CD8-positive, alpha-beta memory T cell (primary cell): ENCODE measurements at places on chromosomes 1 and 21.

DNA sequence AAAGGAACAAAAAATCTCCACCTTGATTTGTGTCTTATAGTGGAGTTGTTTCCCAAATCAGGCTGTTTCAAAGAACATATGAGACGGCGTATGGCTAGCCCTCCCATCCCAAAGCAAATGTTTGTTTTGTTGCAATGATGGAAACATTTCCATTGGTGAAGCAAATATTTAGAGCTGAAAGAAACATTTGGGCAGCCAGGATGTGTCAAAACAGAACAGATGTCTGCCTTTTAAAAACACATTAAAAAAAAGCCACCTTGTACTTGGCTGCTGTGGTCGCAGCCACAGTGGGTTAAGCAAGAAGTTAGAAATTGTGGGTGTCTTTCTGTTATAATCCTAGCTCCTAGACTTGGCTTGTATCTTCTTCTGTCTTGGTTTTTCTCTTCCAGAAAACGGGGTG is 116.3 kb downstream of the PEX14 start:
- no peaks in the 10 kb centered on the region for H3K36me3 ChIP-seq
- H3K4me3 ChIP-seq: no peak overlapping the region
- DNase-seq: no peak
- H3K27me3 ChIP-seq: no peaks in the 10 kb centered on the region
- no peaks in the 10 kb centered on the region for H3K4me1 ChIP-seq

GRCh38 chr1:215181518-215181917 is 99.0 kb downstream of the KCNK2 start:
- no peaks in the 10 kb centered on the region for H3K27me3 ChIP-seq
- H3K27ac ChIP-seq: no peak overlapping the region
- no peak for DNase-seq

DNA sequence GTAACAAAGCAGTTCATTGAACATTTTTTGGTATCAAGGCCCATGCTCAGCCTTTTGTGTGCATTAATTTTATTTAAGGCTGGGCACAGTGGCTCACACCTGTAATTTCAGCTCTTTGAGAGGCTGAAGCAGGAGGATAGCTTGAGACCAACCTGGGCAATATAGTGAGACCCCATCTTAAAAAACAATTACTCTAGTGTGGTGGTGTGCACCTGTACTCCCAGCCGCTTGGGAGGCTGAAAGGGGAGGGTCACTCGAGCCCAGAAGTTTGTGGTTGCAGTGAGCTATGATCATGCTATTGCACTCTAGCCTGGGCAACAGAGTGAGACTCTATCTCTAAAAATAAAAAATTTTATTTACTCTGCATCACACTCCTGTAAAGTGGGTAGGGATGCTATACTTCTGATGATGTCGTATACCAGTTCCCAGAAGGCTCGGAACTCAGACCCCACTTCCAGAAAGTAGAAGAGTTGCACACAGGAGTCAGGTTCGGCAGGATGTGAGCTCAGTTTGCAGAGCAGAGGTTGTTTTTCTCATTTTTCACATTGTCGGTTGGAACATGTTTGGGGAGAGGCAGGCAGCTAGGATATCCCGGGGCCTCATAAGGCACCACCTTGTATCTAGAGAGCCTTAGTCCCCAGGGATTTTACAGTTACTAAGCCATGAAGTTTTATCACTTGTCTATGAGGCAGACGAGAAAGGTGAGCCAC is 144.6 kb downstream of the GALNT2 start:
- no peak overlapping the region for H3K4me3 ChIP-seq
- no peaks in the 10 kb centered on the region for H3K36me3 ChIP-seq
- no peak overlapping the region for H3K27ac ChIP-seq

DNA sequence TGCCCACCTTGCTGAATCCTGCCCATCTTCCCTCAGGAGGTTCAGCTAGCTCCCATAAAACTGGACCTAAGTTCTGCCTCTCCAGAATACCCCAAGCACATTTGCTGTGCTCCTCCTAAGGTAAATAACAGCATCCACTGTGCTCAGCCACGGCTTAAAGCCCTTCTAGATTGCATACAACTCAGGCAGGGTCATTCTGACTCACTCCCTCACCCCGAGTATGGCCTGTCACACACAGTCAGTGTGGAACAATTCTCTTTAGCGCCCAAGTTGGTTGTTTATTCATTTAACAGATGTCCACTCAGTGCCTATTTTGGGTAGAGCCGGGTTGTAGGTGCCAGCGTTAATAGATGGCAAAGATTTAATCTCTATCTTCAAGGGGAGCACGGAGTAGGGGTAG is 147.5 kb upstream of the EDN2 start:
- no peak overlapping the region for H3K4me3 ChIP-seq
- DNase-seq: no peak
- no peaks in the 10 kb centered on the region for H3K27me3 ChIP-seq
- no peaks in the 10 kb centered on the region for H3K4me1 ChIP-seq

DNA sequence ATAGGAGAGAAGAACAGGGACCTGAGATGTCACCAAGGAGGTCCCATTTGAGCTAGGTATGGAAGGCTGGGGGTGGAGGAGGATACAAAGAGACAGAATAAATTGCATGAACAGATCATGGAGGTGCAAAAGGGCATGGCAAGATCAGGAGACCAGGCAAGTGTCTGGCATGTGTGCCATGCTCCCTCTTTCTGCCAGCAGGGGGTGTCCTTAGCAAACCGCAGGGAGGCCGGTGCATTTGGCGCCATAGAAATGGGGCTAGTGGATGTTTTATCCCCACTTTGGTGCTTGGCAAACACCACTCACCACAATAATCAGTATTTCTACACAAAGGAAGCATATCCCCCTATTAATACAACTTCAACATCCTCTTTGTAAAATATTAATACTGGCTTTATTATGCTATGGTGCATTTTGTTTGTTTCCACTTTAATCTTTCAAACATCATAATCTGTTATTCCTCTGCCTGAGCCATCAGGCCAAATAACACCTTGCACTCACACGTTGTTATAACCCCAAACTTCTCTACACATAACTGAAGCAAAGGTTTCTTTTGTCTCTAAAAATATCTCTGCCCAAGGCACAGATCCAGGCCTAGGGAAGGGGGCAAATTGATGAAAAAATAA is 25.9 kb downstream of the S100A6 start:
- no peak overlapping the region for H3K4me3 ChIP-seq
- no peaks in the 10 kb centered on the region for H3K36me3 ChIP-seq
- H3K27ac ChIP-seq: no peak overlapping the region
- H3K4me1 ChIP-seq: peaks cover 3% of the 10 kb centered on the region
- H3K27me3 ChIP-seq: no peaks in the 10 kb centered on the region

- no peaks in the 10 kb centered on the region for H3K27me3 ChIP-seq
- no peaks in the 10 kb centered on the region for H3K4me1 ChIP-seq
- DNase-seq: no peak
- no peaks in the 10 kb centered on the region for H3K36me3 ChIP-seq
Observed at GRCh38 chr1:220389634-220390033, 117.4 kb upstream of the RAB3GAP2 start.

GRCh38 chr1:113777561-113777960 is 18.3 kb upstream of the PHTF1 start:
- no peak overlapping the region for H3K4me3 ChIP-seq
- peaks cover 10% of the 10 kb centered on the region for H3K36me3 ChIP-seq
- H3K27ac ChIP-seq: no peak overlapping the region
- peaks cover 44% of the 10 kb centered on the region for H3K4me1 ChIP-seq
- DNase-seq: no peak
- H3K27me3 ChIP-seq: no peaks in the 10 kb centered on the region

DNA sequence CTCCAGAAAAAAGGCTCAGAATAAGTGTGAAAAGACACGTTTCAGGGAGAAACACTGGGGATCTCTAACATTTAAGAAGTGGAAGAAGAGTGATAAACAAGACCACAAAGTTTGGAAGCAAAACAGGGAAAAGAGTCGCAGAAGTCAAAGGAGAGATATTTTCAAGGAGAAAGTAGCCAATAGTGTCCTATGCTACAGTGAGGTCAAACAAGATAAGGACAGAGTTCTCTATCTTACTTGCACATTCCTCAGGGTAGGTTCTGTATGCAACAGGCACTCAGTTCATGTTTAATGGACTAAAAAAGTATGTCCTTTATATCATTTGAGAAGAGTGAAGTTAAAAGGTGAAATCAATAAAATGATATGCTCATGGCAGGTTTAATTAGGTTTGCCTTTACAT is 13.8 kb upstream of the EDEM3 start:
- no peaks in the 10 kb centered on the region for H3K36me3 ChIP-seq
- H3K27me3 ChIP-seq: no peaks in the 10 kb centered on the region
- DNase-seq: no peak
- no peak overlapping the region for H3K4me3 ChIP-seq
- no peaks in the 10 kb centered on the region for H3K4me1 ChIP-seq

DNA sequence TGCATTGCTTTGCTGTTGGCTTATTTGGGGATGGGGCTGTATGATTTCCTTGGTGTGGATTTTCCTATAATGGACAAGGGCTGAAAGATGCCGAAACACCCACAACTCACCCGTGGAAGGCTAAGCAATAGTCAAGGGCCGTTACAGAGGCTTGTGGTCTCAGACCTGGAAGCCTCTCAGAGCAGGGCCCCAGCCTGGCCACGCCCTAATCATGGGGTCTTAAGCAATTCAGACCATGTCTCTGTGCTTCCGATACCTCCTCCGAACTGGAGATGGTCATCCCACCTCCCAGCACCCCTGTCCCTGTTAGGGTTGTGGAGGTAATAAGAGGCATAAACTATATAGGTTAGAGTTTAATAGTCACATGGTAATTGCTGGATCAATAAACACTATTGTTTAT is 3.4 kb downstream of the ABCG1 start:
- DNase-seq: no peak
- peaks cover 21% of the 10 kb centered on the region for H3K4me1 ChIP-seq
- no peaks in the 10 kb centered on the region for H3K27me3 ChIP-seq
- no peak overlapping the region for H3K27ac ChIP-seq
- H3K36me3 ChIP-seq: peaks cover 5% of the 10 kb centered on the region

GRCh38 chr1:178126741-178127185 is 32.9 kb downstream of the RASAL2 start:
- H3K36me3 ChIP-seq: no peaks in the 10 kb centered on the region
- DNase-seq: no peak
- H3K27ac ChIP-seq: no peak overlapping the region

- H3K4me3 ChIP-seq: no peak overlapping the region
- H3K27me3 ChIP-seq: no peaks in the 10 kb centered on the region
- no peak for DNase-seq
- no peak overlapping the region for H3K27ac ChIP-seq
- H3K4me1 ChIP-seq: no peaks in the 10 kb centered on the region
Observed at GRCh38 chr21:32211306-32211705, 67.5 kb downstream of the MIS18A start.

GRCh38 chr1:154773551-154773950 is 96.5 kb downstream of the KCNN3 start:
- no peak overlapping the region for H3K27ac ChIP-seq
- no peak overlapping the region for H3K4me3 ChIP-seq
- H3K27me3 ChIP-seq: no peaks in the 10 kb centered on the region
- DNase-seq: no peak
- no peaks in the 10 kb centered on the region for H3K36me3 ChIP-seq

DNA sequence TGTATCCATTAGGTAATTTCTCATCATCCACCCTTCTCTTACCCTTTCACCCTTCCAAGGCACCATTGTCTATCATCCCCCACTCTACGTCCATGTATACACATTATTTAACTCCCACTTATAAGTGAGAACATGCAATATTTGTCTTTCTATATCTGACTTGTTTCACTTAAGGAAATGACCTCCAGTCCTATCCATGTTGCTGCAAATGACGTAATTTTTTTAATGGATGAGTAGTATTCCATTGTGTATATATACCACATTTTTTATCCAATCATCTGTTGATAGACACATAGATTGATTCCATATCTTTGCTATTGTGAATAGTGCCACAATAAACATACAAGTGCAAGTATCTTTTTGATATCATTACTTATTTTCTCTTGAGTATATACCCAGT is 322.9 kb upstream of the CXADR start:
- DNase-seq: no peak
- no peak overlapping the region for H3K27ac ChIP-seq
- H3K36me3 ChIP-seq: no peaks in the 10 kb centered on the region
- no peaks in the 10 kb centered on the region for H3K4me1 ChIP-seq

- no peak overlapping the region for H3K27ac ChIP-seq
- H3K4me3 ChIP-seq: no peak overlapping the region
- H3K36me3 ChIP-seq: no peaks in the 10 kb centered on the region
- peaks cover 4% of the 10 kb centered on the region for H3K27me3 ChIP-seq
- no peaks in the 10 kb centered on the region for H3K4me1 ChIP-seq
- DNase-seq: no peak
Observed at GRCh38 chr1:76868154-76868882, 1.0 kb downstream of the ST6GALNAC5 start.

- H3K4me3 ChIP-seq: no peak overlapping the region
- H3K27me3 ChIP-seq: peaks cover 3% of the 10 kb centered on the region
- H3K36me3 ChIP-seq: no peaks in the 10 kb centered on the region
- no peak for DNase-seq
Observed at GRCh38 chr1:47875831-47876586, 121.2 kb downstream of the TRABD2B start.

DNA sequence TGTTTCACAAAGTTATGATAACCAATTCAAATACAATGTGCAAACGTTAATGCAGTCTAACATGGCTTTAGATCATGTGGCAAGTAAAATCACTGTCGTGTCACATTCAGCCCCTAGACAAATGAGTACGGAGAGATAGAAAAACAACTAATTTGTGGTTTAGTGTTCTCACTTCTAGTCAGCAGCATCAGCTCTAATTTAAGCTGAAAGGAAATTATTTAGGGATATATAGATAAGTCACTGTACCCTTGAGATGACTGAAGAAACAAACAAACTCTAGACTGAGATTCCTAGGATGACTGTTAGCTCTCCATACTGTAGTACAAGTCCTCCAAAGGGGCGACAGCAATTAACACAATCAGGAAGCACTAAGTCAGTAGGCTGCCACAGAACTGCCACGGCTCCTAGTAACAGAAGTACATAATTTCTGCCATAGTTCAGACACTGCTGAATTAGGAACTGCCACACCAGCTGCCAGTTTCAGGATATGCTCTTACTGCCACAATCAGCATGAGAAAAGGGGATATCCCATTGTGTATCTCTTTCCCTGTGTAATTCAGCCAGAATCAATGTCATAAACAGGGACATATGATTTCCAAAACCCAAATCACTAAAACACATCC is 150.4 kb upstream of the NEGR1 start:
- no peak overlapping the region for H3K27ac ChIP-seq
- no peak for DNase-seq
- no peaks in the 10 kb centered on the region for H3K27me3 ChIP-seq
- H3K4me3 ChIP-seq: no peak overlapping the region
- H3K4me1 ChIP-seq: no peaks in the 10 kb centered on the region

GRCh38 chr1:100344774-100345173 is 7.5 kb upstream of the CDC14A start:
- no peaks in the 10 kb centered on the region for H3K27me3 ChIP-seq
- no peak overlapping the region for H3K4me3 ChIP-seq
- no peak for DNase-seq
